ENCODE measurements at places on chromosomes 4 and X.

DNA sequence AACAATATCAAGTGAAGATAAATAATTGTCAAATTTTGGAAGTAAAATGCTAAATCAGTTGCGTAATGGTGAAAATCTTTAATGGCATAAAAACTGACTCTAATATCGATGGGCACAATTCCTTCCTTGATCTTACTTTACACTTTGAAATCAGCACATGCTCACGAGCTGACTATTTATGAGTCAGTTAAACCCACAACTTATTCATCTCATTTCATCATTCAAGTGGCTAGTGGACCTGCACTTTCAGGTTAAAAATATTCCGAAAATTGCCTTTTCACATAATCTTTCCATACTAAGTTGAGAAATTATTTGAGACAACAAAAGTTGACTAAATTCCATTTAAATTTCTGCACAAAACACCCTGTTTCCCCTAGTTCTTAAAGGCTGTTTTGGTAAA is 582.1 kb upstream of the TENM3 start:
- DNase-seq, result no peak

- no peak for DNase-seq
These were observed 72.4 kb downstream of the PALLD start for GRCh38 chr4:168569066-168569930.

DNA sequence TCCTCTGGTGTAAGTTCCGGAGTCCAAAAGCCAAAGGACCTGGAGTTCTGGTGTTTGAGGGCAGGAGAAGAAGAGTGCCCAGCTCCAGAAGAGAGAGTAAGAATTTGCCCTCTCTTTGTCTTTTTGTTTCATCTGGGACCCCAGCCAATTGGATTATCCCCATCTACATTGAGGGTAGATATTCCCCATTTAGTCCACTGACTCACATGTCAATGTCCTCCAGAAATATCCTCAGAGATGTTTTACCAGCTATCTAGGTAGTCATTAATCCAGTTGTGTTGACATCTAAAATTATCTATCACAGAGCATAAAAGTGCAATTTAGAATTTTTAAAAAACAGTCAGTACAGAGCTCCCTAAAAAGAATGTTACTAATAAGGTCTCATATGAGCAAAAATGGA is 132.9 kb upstream of the TMEM47 start:
- no peak for DNase-seq

DNA sequence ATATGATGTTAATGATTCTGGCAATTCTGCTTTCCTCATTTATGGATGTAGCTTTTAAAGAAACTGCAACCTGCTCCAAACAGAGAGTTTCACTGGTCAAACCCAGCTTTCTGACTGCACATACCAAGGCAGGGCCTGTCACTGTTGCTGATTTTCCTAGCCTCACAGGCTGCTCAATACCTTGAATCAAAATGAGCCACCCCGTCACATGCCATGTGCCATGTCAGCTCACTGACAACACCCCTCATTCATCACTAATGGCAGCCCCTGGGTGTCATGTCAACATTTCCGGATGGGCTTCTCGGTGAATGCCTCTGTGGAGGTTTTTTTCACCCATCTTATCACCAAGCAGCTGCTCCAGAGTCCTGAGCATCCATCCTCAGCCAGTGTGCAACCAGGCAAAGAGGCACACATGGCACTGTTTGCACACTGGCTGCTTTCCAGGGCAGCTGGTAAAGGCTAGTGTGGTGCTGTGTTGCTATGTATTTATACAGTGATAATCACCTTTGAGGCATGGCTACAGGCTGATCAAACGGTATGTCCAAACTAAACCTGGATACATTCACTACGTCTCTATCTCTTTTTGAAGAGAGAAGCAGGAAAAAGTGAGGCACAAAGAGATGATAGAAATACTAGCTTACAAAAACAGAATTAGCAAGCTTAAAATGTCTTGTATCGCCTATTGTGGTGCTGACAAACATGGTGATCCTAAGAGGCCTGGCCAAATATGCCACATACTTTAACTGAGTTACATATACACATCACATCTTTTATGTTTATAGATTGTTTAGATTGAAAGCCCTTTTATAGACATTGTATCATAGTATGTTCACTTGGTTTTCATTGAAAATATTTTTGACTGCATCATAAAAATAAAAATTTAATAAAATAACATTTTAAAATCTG is 94.6 kb upstream of the INPP4B start:
- DNase-seq, result no peak

GRCh38 chr4:15164571-15164970 is 162.3 kb downstream of the CPEB2 start:
- no peak for DNase-seq

- no peak for DNase-seq
These were observed 183.8 kb downstream of the DHX15 start for GRCh38 chr4:24400537-24400936.

DNA sequence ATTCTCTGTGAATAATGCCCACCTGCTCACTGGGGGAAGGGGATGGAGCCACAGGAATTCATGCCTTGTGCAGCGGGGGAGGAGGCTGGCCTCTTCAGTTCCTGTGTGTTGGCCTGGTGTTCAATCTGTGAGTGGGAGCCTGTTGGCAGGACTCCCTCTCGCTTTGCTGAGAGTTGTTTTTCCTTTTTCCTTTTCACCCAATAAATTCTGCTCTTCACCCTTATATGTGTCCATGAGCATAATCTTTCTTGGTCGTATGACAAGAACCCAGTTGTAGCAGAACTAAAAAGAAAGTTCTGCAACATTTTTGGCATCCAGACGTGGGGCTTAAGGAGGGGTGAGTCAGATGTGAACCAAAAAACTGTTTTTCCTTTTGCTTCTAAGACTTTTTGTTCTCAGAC is 235.2 kb upstream of the HDX start:
- no peak for DNase-seq

DNA sequence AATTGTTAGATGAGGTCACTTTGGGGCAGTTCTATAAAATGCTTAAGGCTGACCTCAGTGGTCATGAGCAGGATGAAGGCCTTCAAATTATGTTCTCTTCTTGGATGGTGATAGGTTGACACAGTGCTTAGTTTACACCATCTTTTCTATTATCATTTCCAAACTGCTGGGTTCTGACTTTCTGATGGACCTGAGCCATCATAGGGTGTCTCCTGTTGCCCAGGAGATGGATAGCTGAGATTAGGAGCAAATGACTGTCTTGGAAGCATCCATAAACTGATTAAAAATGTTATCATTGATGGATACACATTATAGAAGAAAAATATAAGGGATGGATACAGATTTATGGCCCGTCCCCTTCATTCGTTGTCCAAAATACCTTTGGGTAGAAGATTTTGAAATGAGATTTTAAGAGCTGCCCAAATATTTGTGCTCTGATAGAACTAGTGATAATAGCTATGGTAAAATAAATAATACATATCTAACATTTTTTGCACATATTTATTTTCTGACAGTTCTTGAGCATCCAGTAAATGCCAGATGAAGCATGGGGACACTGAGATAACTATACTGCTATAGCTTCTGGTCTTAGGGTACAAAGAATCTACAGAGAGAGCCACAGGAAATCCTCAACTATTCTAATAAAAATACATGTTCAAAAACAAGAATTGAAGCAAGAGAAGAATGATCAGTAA is 839.4 kb upstream of the LCORL start:
- DNase-seq, result no peak

GRCh38 chr4:67581208-67581857 is 22.8 kb downstream of the STAP1 start:
- DNase-seq, result no peak

DNA sequence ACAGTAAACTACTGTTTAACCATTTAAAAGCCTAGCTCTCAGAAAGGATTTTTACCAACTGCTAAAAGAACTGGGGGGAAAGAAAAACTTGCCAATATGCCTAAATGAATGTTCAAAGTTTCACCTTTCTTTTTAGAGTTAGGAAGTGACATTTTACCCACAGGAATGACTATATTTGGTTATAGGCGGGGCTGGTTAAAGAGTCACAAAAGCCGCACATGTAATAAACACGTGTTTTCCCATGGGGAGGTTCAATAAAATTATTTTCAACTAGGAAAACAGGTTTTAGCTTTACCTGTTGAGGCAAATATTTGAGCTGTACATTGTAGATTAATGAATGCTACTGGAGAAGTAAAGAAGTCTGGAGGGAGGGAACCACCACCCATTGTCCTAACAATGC is 41.6 kb upstream of the UGDH start:
- DNase-seq, result no peak

DNA sequence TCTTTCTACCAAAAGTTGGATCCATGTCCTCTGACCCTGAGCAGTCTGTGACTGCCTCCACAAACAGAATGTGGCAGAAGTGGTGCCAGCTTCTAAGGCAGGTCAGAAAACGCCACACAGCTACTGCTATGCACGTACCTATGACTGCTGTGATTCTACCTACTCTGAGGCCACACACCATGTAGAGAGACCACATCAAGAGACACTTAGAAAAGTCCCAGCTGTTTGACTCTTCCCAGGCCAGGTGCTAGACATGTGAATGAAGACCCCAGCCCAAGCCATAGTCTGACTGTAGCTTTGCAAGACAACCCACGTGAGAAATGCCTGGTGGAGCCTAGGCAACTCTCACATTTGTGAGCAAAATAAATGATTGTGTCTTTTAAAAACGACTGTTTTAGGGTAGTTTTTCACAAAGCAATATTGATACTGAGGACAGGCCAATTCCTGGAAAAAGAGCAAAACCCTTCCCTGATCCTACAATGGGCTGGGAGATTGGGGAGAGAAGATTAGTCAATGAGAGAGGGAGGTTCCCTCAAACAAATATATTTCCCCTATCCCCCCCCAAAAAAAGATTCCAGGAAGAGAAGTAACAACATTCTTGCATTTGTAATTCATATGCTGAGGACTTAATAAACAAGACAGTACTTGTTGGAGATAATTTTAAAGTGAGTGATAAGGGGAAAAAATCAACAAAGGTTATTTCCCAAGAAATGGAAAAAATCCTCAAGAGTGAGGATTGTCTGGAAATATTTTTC is 33.3 kb downstream of the FRYL start:
- DNase-seq, result no peak

GRCh38 chr4:24862073-24862751 is 50.6 kb downstream of the CCDC149 start:
- no peak for DNase-seq

- DNase-seq, result no peak
These were observed 297.7 kb upstream of the CLNK start for GRCh38 chr4:10982305-10982704.

- DNase-seq, result peak; percentile 8
These were observed 32.7 kb upstream of the MAGED1 start for GRCh38 chrX:51860679-51861078.

- DNase-seq, result no peak
These were observed 1.8 kb upstream of the GPM6A start for GRCh38 chr4:175813821-175814220.

- DNase-seq, result no peak
These were observed 57.4 kb downstream of the RAPGEF2 start for GRCh38 chr4:159160242-159160641.

DNA sequence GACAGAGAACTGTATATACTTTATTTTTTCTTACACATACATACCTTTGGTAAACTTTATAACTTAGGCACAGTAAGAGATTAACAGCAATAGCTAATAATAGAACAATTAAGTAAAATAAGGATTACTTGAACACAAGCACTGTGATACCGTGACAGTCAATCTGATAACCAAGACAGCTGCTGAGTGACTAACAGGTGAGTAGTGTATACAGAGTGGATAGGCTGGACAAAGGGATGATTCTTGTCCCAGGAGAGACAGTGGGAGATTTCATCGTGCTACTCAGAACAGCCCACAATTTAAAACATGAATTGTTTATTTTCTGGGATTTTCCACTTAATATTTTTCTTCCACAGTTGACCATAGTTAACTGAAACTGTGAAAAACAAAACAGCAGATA is 411.8 kb downstream of the PPP1R2C start:
- DNase-seq, result no peak

GRCh38 chrX:28312965-28313364 is 274.3 kb upstream of the IL1RAPL1 start:
- no peak for DNase-seq

GRCh38 chr4:171025343-171025742 is 787.9 kb upstream of the GALNTL6 start:
- no peak for DNase-seq

DNA sequence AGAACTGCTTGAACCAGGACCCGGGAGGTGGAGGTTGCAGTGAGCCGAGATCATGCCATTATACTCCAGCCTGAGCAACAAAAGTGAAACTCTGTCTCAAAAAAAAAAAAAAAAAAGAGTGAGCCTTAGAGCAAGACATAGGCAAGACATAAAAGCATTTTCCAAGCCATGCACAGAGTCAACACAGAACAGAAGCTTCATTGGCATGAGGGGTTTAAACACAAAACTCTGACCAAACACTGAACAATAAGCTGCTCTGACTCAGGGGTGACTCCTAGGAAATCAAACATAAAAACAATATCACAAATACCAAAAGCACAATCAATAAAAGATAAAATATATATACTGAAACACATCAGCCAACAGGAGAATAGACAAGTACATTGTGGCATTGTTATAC is 136.8 kb downstream of the PLS3 start:
- DNase-seq, result no peak

GRCh38 chr4:121380776-121381462 is at the start of gene QRFPR:
Gene QRFPR, minus strand, starts transcription at chr4:121381018. Its CDS starts 371 bp downstream, at chr4:121380647.
- DNase-seq, result no peak

DNA sequence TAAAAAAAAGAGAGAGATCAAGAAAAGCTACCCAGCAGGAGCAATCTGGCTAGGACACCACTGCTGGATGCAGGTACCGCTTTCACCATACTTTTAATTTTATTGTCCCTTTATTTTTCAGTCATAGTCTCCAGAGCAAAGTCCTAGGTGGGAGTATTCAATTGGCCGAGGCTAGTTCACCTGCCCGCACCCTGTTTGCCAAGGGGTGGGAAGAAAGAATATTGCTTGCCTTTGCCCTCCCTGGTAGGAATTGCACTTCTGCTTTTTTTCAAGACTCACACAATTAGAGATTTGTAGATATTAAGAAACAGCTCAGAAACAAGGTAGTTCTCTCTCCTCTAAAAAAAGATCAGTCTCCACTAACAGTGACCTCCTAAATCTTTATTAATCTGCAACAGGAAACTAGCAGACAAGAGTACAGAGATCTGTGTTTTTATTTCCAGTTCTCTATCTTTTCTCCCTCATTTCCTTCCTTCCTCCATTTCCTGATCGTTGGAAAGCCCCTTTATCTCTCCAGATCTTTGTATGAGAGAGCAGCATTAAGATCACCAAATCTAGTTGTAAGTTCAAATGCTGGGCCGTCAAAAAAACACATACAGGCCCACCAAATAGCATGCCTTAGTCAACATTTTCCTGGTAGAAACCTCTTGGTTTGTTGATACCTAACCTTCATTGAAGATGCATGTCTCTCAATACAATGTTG is 9.4 kb upstream of the RPGR start:
- DNase-seq, result no peak

DNA sequence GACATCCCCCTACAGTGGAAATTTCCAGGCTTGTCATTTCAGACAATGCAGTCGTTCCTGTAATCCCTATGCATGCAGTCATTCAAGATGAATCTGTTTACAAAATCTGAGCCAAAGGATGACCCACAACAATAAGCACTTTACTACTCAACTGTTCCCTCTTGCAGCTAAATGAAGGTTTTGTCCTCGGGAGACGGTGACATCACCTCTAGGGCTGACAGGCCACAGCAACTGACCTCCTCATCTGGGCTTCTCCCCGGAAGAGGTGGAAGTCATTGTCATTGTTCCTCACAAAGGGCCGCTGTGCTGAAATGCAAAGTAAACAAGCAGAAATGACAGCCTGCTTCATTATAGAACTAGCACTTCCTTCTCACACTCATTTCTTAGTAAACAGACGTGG is 29.2 kb downstream of the CLRN2 start:
- DNase-seq, result no peak

Measured in hepatic stellate cell (primary cell).